Omental fat pad (tissue), 4 donors: ENCODE measurements at places on chromosomes 2 and 18.

GRCh38 chr2:118250463-118250862 is 162.2 kb downstream of the INSIG2 start:
- no peak for DNase-seq

DNA sequence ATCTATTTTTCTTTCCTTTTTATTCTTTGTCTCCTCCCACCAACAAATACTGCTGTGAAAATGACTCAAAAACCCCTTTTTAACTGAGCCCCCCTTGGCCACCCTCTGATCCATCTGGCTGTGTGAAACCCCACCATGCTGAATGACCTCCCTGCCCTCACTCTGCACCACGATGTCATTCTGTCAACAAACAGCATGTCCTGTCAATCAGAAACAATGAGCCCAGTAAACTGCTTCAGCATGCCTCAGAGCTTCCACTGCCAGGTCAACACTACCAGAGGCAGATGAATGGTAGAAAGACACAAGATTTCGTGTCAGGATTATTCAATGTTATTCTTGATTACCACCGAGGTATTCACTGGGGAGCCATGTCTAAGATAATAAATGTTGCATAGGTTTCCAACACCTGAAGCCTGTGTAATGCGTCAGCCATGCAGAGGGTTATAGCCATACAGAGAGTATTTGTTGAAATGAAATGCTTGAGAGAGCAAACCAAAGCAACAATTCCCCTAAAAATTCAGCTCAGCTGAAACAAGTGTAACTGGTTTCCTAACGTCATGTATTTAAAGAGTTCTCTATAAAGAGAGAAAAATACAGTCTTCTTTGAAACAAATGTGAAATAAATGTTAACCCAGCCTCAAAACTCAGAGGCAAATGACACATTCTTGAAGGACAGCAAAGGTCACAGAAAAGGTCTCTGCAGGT is 76.7 kb downstream of the LRP2 start:
- no peak for DNase-seq

GRCh38 chr18:52652391-52652790 is 312.4 kb downstream of the DCC start:
- no peak for DNase-seq

- no peak for DNase-seq
Observed at GRCh38 chr2:184040230-184040629, 558.1 kb upstream of the ZNF804A start.
